Fibroblast of skin of back (primary cell): ENCODE measurements at places on chromosomes 5 and 9.
A peak's percentile ranks its signal among the peaks of the same experiment; 100 is the strongest.

DNA sequence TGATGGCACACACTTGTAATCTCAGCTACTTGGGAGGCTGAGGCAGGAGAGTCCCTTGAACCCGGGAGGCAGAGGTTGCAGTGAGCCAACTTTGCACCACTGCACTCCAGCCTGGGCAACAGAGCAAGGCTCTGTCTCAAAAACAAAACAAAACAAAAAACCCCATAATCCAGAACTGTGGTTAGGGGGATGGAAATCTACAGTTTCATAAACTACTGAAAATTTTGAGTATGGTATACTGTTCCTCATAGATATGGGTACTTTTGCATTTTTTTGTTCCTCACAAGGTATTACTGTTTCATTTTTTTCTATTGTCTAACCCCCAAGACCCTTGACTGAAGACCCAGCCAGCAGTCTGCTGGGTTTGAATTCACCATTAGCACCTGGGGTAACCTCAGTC lies 52.2 kb upstream of the MAP3K1 start:
- no peak for DNase-seq

- peak; percentile 60 for DNase-seq
Observed at GRCh38 chr5:141605523-141606277, 13.1 kb downstream of the DIAPH1 start.

DNA sequence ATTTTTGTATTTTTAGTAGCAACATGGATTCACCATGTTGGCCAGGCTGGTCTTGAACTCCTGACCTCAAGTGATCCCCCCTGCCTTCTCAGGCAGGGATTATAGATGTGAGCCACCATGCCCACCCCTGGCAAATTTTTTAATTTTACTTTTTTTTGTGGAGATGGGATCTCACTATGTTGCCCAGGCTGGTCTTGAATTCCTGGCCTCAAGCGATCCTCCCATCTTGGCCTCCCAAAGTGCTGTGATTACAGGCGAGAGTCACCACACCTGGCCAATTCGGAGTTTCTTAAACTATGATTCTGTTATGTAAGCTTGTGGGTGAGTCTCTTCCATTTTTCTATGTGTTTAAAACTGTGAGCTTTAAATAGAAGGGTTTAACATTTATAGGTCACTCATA lies 27.6 kb downstream of the PCBD2 start:
- no peak for DNase-seq

GRCh38 chr5:10461904-10462555 lies 20.4 kb downstream of the ROPN1L start:
- DNase-seq, result no peak

DNA sequence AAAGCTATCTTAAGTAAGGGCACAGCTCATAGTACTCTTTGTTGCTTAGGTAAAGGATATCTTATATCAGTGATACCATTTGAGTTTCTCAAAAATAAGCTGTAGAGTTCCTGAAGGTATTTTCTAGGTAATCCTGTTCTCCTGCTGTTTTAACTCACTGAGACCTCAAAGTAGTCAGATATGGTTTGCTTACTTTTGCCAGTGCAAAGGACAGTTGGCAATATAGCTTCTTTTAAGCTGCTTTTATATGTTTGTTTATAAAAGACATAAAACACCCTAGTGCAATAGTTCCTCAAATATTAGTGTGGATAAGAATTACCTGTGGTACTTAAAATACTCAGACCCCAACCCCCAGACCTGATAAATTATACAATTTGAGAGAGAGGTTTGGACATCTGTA lies 12.1 kb downstream of the NCBP1 start:
- no peak for DNase-seq

- no peak for DNase-seq
Observed at GRCh38 chr5:135069016-135069770, 35.2 kb upstream of the PITX1 start.

DNA sequence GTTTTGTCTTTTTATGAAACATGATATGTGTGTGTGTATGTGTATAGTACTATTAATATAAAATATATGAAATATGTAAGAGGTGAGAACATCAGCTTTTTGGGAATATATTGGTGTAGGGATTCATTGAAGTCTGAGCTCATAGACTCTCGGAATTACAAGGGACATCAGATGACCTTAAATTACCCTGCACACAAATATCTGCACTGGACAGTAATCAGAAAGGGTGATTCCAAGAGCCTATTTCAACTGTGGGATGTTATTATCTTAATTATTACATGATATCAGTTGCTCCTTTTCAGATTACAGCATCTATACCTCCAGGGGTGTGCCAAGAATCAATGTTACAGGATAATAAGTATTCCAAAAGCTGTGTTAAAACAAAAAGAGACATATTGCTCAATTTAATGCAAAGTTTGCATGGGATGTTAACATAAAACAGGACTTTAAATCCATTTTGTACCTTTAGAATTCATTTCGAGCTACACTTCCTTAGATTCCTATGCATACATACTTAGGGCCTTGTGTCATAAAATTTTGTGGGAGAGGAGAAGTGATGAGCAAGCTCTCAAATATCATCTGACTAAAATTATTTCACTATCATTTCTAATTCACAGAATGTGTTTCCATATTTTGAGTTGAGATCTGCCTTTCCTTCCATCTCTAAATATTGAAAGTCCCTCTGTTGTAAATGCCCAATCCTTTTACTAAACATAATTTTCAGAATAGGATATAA lies 365.2 kb downstream of the BRINP1 start:
- DNase-seq, result peak; percentile 90

DNA sequence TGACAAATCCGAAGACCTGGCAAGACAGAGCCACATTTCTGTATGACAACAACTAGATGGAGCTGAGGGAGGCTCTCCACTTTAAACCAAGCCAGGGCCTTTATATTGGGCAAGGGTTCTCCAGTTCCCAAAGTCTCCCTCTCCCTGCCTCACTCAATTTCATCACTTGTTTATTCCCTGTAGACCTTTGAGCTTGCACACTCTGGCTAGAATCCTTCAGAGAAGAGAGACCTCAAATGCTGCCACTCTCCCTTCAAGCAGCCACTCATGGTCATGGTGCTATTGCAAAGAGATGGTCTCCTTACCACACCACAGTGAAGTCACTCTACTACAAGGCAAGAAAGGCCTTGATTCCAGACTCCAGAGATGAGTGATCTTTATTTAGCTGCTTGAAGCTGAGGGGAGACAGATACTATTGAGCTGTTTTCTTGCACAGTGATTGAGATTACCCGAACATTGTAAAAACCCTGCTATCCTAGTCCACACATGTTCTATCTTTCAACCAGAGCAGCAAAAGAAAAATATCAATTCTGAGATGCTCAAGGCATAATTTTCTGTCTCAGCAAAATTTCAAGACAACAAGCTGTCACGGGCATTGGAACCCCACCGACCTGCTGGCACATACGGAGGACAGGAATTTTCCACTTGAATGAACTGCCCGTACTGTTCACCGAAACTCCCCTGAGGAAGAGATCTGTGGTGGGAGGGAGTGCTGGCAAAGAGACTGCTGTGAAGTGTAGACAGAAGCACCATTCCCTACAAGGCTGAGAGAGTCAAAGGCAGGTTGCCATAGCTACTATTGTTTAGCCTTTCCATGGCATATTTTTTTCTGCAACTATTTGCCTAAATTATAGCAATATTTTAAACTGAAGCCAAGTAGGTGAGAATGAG lies 81.1 kb downstream of the CDO1 start:
- DNase-seq, result no peak

GRCh38 chr5:181120761-181121160 lies 10.2 kb downstream of the OR2V1 start:
- DNase-seq, result no peak

GRCh38 chr9:71758785-71759184 lies 9.5 kb downstream of the CEMIP2 start:
- DNase-seq, result no peak

DNA sequence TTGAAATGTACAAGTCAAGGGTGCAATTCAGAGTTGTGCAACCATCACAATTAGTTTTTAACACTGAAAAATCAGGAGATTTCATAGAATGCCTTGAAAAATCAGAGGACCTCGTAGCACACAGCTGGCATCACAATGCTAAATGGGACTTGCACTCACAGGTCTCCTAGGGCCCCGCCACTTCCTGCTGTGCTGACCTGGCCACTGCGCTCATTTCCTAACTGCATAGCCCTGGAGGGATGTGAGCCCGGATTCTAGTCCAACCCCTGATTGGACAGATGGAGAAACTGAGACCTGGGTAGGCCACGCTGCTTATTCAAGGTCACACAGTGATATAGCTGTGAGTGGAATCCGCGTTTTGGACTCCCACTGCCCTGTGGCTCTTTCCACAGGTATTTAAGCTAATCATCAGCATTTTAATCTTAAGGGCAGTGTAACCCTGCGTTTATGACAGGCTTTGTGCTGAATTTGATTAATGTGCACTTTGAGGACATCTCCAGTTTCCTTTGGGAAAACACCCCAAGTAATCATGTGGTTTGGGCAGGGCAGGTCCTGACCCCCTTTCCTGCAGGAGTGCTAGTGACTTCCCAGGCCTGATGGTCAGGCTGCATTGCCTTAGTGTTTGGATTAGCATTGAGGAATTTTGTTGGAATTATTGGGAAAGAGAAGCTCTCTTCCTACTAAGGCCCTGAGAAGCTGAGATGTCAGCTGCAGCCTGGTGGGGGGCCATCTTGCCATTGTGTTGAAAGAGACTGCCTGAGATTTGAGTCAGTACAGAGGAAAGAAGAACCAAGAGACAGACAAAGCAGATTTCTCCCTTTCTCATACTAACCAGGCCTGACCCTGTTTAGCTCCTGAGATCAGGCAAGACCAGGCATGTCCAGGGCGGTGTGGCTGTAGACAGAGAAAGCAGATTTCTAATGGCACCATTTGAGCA lies 36.2 kb downstream of the STC2 start:
- peak; percentile 81 for DNase-seq

DNA sequence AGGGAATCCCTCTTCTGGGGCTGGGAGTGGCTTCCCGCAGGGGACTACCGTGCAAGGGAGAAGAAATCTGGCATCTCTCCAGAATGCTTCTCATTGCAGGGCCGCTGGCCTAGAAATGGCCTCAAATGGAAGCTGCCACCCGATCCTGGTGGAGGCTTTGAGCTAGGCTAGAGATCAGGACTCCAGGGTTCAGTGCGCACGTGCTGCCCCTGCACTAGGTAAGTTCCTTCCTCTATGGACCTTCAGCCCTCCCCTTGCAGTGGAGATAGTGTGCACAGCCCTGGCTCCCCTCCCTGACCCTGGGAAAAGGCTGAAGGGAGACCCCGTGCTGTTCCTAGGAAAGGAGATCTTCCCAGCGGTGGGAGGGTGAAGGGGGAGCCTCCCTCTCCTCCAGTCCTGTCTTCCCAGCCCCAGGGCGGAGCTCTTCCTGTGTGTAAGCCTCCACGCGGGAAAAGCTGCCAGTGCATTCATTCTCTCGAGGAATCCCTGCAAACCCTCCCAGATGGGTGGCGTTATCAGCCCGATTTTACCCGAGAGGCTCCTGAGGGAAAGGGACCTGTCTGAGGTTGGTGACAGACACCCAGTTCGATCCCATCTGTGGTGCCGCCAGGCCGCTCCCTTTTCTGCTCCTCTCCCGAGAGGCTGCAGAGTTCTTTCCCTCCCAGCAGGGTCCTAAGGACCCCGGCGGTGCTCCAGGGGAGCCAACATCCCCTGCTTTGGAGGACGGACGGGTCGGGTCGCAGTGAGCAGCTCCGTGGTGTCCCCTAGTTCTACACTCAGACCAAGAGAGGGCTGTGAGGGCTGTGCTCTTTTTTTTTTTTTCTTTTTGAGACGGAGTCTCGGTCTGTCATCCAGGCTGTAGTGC lies 1.4 kb upstream of the CERCAM start:
- peak; percentile 61 for DNase-seq

- DNase-seq, result no peak
Observed at GRCh38 chr9:133581011-133581410, 28.2 kb downstream of the FAM163B start.

DNA sequence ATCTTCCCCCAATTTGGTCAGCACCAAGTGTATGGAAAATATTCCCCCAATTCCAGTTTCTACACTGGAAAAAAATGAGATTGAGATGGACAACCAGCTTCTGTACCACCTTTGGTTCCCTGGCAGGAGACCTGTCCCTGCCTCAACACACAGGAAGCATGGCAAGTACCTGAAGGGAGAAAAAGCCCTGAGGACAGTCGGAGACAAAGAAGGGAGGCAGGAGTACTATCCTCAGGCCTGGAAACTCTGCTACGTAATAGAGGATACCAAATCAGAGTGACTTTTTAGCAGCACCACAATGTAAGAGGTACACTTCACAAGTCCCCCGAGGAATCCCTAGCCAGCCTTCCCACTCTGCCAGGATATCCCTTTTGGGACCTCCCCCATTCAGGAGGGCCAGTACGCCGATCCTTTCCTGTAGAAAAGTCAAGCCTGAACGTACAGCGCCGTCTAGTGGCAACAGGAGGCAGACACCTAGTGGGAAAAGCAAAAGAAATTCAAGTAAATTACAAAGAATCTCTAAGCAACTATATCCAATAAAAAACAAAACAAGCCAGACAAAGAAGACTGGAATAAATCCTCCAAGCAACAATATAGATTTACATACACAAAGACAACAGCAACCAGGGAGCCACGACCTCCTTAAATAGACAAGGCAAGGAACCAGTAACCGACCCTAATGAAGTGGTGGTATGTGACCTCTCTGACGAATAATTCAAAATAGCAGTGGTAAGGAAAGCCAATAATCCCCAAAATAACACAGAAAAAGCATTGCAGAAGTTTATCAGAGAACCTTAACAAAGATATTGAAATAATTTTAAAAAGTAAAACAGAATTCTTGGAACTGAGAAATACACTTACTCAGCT lies 63.3 kb upstream of the SLCO6A1 start:
- peak; percentile 13 for DNase-seq

DNA sequence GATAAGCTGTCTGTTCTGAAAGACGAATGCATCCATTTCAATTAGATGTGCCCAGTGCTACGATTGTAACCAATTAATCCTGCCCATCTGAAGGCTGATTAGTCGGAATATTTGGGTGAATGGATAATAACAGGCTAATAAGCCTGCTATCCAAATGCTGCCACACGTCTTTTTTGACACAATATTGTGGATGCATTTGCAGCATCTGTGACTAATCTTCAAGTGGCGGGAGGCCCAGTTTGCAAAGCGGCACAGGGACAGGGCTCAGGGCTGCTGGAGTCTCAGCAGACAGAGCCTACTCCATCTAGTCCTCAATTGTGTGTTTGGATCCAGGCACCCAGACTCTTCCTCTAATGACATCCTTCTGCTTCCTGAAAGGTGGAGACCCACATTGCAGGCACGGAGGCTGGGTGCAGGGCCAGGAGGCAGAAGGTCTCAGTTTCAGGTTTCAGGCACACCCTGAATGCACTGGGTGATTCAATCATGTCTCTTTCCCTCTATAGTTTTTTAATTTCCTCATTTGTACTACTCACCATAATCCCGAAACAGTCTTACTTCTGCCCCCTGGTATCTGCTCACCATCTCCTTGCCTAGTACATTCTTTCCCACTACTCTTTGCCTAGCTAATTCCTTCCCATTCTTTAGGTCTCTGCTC lies 169.6 kb downstream of the ASTN2 start:
- DNase-seq, result no peak
